ENCODE measurements at places on chromosomes 7 and 10.
A peak's percentile ranks its signal among the peaks of the same experiment; 100 is the strongest.

- DNase-seq: no peak
Measured at GRCh38 chr10:17984056-17984455, 32.3 kb downstream of the SLC39A12 start.

- no peak for DNase-seq
Measured at GRCh38 chr10:48598243-48598935, 6.5 kb downstream of the ARHGAP22 start.

GRCh38 chr10:23676296-23676695 lies 237.4 kb downstream of the OTUD1 start:
- no peak for DNase-seq

- no peak for DNase-seq
Measured at GRCh38 chr10:79306644-79307220, 40.5 kb upstream of the PPIF start.

- peak; percentile 82 for DNase-seq
Measured at GRCh38 chr10:60778214-60778970, at the start of gene CDK1. Gene CDK1, plus strand, starts transcription at chr10:60778478. Its CDS starts 1,688 bp downstream, at chr10:60780166.

DNA sequence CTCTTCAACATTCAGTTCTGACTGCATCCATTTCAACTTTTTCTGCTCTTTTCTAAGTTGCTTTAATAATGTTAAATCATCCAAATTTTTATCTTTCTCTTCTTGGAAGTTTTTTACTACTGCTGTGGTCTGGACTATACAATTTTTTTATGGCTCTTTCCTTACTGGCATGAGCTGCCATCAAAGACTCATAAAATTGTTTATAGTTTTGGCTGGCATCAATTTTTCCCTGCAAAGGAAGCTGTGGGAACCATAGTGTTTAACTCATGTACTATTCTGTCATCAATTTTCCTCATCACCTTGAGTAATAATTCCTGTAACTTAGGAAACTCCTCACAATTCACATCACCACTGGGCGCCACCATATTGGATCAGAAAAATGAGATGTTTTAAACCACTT lies 77.6 kb upstream of the A1CF start:
- no peak for DNase-seq

DNA sequence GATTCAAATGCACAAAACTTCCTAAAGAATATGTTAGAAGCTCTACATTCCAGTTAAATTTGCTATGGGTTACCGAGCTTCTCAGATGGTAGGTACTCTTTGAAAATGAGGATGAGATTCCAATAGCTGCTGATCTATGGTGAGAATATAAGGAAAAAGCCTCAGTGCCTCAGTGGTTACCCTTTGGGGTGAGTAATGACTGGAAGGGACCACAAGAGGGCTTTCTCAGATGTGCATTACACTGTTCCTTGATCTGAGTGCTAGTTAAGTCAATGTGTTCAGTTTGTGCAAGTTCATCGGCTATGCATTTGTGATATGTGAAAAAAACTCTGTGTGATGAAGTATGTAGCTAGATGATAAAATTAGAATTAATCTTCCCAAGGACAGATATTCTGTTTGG lies 3.5 kb downstream of the NRCAM start:
- no peak for DNase-seq

- DNase-seq: no peak
Measured at GRCh38 chr10:43820663-43821062, 172.0 kb upstream of the ZNF32 start.

DNA sequence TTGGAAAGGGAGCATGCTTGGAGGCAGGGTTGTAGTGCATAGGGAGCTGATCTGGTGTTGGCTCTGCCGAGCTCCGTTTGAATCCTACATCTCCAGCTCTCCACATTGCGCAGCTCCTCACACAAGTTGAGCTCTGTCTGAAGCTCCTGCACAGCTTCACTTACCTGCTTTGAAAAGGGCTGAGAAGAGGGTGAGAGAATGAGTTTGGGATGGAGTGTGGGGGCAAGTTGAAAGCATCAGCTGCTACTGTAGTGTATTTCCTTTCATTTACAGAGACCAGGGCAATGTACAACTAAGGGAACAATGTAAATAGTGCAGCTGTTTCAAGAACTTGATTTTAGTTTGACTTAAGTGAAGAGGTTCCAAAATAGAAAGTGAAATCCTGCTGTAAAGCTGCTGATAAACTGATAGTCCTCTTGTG lies 88.5 kb downstream of the VTI1A start:
- no peak for DNase-seq

- DNase-seq: no peak
Measured at GRCh38 chr10:11168423-11169090, 150.9 kb downstream of the CELF2 start.

DNA sequence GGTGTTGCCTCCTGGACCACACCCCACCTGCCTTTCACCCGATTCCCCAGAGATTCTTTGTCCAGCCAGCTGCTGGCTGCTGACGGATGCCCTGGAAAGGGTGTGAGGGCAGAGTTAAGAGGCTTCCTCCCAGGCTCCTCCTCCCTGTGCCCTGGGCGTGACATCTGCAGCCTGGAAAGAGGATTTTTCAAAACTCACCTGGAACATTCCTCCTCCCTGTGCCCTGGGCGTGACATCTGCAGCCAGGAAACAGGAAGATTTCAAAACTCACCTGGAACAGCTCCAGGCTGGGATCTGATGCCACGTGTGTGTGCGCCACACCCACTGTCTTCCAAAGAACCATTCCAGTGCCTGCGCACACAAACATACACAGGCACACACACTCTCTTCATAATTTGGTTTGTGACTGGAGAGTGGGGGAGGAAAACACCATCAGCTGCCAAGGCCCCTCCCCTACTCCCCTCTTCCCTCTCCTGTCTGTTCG lies 5.2 kb downstream of the MARVELD1 start:
- DNase-seq: no peak

DNA sequence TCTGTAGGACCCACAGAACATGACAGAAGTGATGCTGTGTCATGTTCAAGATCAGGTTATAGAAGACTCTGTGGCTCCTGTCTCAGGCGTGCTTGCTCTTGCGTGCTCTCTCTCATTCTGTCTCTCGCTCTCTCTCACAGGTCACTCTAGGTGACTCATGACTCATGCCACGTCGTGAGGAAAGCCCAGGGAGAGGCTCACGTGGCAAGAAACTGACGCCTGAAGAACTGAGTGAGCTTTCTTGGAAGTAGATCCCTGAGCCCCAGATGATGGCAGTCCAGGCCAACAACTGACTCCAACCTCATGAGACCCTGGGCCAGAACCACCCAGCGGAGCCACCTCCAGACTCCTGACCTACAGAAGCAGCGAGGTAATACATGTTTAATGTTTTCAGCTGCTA lies 103.3 kb downstream of the DNMBP start:
- DNase-seq: no peak

- no peak for DNase-seq
Measured at GRCh38 chr10:129305046-129305445, 162.0 kb upstream of the MGMT start.

- no peak for DNase-seq
Measured at GRCh38 chr7:105854498-105854897, 21.9 kb downstream of the ATXN7L1 start.

DNA sequence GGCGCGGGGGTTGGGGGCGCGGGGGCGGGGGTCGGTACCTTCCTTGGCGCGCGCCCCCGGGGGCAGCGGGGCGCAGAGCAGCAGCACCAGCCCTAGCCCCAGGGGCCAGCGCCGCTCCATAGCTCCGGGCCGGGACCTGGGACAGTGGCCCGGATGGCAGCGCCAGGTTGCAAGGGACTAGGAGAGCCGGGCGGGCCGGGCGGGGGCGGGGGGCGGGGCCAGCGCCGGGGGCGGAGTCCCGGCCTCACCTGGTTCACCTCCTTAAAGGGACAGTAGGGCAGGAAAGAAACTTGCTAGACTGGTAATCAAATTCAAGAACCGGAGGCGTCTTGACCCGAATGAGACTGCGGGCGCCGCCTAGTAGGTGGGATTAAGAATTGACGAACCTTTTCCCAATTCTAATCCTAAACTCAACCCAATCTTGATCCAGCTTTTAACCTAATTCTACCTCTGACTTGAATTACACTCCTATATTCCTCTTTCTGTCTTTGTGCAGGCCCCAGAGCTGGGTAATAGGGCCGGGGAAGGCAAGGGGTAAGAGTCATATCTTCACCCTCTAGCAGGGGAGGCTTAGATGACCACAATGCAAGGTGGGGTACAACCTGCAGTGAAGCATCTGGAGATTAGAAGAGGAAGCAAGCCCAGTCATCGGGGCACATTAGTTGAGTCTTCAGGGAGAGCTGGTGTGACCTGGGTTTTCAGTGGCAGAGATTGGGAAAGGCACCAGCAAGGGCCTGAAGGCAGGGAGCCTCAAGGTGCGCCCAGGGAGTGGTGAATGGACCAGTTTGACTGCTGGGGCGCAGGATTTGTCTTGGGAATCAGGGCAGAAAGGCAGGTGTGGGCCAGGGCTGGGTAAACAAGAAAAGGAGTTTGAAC lies at the start of gene EPHA1:
TSS of gene EPHA1 (minus strand) at position 171 of the 876 bp plus-strand sequence. CDS start at position 120, 51 bp downstream.
- no peak for DNase-seq

- no peak for DNase-seq
Measured at GRCh38 chr10:116521424-116522290, 24.1 kb upstream of the PNLIP start.

- no peak for DNase-seq
Measured at GRCh38 chr10:89810908-89811525, 109.6 kb downstream of the KIF20B start.

DNA sequence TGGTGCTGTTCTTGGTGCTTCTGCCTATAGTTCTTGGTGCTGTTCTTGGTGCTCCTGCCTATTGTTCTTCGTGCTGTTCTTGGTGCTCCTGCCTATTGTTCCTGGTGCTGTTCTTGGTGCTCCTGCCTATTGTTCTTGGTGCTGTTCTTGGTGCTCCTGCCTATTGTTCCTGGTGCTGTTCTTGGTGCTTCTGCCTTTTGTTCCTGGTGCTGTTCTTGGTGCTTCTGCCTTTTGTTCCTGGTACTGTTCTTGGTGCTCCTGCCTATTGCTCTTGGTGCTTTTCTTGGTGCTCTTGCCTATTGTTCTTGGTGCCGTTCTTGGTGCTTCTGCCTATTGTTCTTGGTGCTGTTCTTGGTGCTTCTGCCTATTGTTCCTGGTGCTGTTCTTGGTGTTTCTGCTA lies 71.1 kb downstream of the PTPRN2 start:
- DNase-seq: no peak

DNA sequence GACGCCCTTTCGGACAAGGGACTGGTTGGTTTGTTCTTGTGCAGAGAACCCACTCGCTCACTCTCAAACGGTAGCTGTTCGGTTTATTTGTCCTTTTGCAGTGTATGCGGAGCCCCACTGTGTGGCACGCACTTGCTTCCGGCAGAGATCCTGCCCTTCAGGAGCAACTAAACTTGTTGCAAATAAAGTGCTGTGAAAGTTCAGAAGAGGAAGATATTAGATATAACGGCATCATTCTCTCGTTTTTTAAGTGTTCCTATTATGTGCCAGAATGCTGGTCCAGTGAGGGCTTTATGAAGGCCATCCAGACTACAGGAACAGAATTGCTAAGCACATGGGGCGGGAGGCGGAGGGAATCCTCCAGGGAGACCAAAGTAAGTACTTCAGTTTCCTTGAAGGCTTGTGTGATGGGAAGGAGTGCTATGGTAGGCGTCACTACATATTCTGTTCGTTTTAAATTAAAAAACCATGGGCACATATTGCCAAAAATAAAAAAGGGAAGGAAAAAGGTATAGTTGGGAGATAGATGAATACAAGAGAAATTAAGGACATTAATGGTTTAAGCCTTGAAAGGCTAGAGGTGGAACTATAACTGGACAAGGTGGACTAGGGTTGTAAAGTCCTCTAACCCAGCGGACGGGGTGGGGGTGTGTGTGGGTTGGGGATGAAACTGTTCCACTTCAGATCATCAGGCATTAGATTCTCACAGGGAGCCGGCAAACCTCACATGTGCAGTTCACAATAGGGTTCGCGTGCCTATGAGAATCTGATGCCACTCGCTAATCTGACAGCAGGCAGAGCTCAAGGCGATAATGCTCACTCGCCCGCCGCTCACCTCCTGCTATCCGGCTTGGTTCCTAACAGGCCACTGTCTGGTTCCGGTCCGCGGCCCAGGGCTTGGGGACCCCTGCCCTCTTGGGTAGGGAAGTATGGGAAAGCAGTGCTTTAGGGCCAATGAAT lies 704 bp upstream of the ERLIN1 start:
- DNase-seq: peak; percentile 11

- no peak for DNase-seq
Measured at GRCh38 chr7:27106181-27106900, 3.9 kb upstream of the HOXA2 start.

GRCh38 chr7:43764039-43764761 lies 5.7 kb downstream of the BLVRA start:
- peak; percentile 32 for DNase-seq

GRCh38 chr7:153383781-153384180 lies 624.2 kb downstream of the ACTR3B start:
- no peak for DNase-seq

- DNase-seq: no peak
Measured at GRCh38 chr10:113754768-113755167, 3.3 kb downstream of the PLEKHS1 start.

GRCh38 chr7:155143381-155143780 lies 73.3 kb downstream of the HTR5A start:
- no peak for DNase-seq

DNA sequence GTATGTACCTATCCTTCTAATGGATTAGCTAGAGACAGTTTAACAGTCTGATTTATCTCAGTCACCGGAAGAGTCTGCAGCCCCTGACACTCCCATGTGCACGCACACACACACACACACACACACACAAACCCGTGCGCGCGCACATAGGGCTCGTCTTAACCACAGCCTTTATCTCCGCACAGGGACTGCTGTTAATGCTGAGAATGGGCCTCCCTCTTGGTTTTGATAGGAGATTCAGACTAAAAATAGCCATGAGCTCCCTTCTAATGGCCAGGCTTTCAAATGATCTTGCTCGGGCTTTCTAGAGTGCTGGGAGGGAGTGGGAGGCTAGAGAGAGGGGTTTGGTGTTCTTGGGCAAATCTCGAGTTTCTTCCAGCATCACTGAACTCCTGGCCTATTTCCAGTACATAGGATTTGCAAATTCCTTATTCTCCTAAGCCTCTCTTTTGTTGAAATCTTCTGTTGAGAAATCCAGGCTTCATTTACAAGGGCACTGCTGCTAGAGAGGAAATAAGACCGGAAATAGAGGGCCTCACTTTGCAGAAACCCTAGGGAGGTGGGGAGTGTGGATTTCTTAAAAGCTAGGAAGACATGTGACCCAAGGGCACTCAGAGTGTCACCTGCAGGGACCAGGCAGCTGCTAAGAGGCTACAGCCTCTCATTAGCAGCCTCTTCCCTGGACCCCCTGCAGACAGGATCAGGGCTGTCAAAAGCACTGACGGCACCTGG lies 2.4 kb downstream of the TMEM72 start:
- DNase-seq: no peak

DNA sequence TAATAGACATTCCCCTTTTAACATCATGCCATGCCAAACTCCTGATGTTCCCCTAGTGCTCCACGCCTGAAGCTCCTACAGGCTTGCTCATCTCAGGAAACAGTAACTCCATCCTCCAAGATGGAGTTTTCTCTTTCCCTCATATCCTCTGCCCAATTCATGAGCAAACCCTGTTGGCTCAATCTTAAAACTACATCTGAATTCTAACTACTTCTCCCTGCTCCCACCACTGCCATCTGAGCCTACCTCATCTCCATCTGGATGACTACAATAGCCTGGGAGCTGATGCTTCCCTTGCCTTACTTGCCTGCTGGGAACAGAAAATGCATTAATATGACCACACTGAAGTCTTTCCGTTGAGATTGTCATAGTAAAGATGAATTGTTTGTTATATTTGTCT lies 271.7 kb upstream of the MKLN1 start:
- no peak for DNase-seq

GRCh38 chr7:144452064-144452463 lies 48.6 kb upstream of the NOBOX start:
- no peak for DNase-seq

GRCh38 chr10:51892313-51892712 lies 192.9 kb upstream of the CSTF2T start:
- no peak for DNase-seq

GRCh38 chr7:84714765-84715164 lies 472.1 kb downstream of the SEMA3D start:
- DNase-seq: no peak
